ENCODE measurements at places on chromosomes 7 and 10.

DNA sequence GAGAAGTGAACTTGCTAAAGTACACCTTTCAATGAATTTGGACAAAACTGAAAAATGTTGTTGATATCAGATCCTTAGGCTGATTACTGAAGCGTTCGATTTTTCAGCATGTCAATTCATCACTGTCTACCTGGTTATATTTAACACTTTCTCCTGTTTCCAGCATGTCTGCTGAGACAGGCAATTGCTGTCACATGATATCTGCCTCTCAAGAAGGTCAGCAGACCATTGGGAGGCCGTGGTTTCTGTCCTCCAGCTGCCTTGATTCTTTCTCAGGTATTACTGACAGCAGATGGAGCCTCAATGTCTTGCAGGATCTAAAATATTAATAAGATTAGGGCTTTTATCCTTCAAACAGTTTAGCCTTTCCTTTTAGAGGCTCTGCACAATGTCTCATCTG is 127.5 kb downstream of the SNX10 start:
- H3K4me1 ChIP-seq: no peaks in the 10 kb centered on the region
- H3K4me3 ChIP-seq: no peak overlapping the region
- H3K36me3 ChIP-seq: no peaks in the 10 kb centered on the region

- DNase-seq: no peak
- no peaks in the 10 kb centered on the region for H3K4me1 ChIP-seq
- no peaks in the 10 kb centered on the region for H3K36me3 ChIP-seq
- no peaks in the 10 kb centered on the region for H3K27me3 ChIP-seq
Observed at GRCh38 chr7:123023126-123023525, 27.6 kb upstream of the TAS2R16 start.

DNA sequence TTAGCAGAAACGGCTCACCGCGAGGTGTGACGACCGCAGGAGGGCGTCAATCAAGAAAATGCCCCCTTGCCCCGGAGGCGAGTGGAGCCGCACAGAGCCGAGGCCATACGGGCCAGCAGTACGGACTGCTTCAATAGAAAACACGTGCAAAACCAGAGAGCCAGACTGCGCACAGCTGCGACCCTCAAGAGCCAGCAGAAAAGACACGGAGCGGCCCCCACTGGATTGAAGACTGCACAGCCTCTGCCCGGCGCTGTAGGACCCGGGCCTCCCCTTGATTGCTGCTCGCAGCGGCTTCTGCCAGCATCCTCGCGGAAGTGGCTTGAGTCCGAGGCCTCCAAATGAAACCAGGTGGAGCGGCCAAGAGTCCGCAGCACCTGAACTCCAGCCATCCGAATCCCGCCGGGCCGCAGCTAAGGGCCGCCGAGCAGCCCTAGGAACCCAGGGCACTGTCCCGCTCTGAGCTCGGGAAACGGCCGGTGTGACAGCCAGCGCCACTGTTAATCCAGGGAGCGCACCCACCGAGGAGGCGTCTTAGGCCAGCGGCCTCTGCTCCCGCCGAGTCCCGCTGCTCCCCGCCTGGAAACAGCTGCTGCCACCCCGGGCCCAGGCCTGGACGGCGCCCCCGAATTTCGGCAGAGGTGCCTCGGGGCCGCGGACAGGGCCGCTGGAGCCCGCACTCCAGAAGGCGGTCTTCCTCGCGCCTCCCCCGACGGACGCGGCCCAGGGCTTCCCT is 660 bp upstream of the HHEX start:
- DNase-seq: peak; percentile 60
- peak overlapping the region; percentile 61 for H3K4me3 ChIP-seq
- H3K27ac ChIP-seq: peak overlapping the region; percentile 8
- H3K36me3 ChIP-seq: no peaks in the 10 kb centered on the region
- H3K4me1 ChIP-seq: peaks cover 28% of the 10 kb centered on the region
- peaks cover 77% of the 10 kb centered on the region for H3K27me3 ChIP-seq

DNA sequence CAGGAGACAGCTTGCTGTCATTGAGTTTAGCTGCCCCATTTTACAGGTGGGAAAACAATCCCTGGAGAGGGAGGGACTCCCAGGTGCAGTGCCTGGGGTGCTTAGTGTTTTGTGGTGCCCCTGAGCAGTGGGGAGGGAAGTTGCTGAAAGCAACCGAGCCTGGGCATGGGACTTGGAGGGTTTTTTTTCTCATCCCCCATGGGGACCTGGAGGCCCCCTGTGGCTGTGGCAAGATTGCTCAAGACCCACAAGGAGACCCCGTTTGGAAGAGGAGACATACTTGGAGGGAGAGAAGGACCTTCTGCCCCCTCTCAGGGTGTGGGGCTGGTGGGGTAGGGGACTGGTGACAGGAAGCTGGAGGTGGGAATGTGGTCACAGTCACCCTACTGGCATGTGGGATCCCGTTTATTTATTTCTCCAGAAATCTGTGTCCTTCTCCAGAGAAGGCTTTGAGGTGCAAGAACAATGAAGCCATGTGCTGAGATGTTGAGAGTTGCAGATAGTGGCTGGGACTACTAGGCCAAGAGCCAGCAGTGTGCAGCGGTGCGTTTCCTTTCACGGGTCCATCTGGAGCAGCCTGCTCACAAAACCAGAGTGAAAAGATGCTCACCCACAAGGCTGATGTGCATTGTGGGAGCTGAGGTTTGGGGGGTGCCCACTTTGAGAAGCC is 21.5 kb downstream of the ZMIZ1 start:
- H3K36me3 ChIP-seq: no peaks in the 10 kb centered on the region
- no peak overlapping the region for H3K4me3 ChIP-seq
- no peak for DNase-seq
- H3K27me3 ChIP-seq: no peaks in the 10 kb centered on the region
- no peak overlapping the region for H3K27ac ChIP-seq

- H3K27ac ChIP-seq: peak overlapping the region; percentile 13
- H3K4me1 ChIP-seq: peaks cover 52% of the 10 kb centered on the region
- no peak overlapping the region for H3K4me3 ChIP-seq
- no peaks in the 10 kb centered on the region for H3K27me3 ChIP-seq
Observed at GRCh38 chr10:102763037-102763607, 19.4 kb downstream of the WBP1L start.

GRCh38 chr10:25509151-25509550 is 334.4 kb downstream of the GPR158 start:
- H3K27ac ChIP-seq: no peak overlapping the region
- H3K36me3 ChIP-seq: no peaks in the 10 kb centered on the region
- no peaks in the 10 kb centered on the region for H3K4me1 ChIP-seq
- H3K4me3 ChIP-seq: no peak overlapping the region
- no peaks in the 10 kb centered on the region for H3K27me3 ChIP-seq

GRCh38 chr10:78403781-78404180 is 370.1 kb downstream of the RPS24 start:
- H3K27ac ChIP-seq: no peak overlapping the region
- H3K36me3 ChIP-seq: no peaks in the 10 kb centered on the region
- no peak overlapping the region for H3K4me3 ChIP-seq
- peaks cover 9% of the 10 kb centered on the region for H3K4me1 ChIP-seq

DNA sequence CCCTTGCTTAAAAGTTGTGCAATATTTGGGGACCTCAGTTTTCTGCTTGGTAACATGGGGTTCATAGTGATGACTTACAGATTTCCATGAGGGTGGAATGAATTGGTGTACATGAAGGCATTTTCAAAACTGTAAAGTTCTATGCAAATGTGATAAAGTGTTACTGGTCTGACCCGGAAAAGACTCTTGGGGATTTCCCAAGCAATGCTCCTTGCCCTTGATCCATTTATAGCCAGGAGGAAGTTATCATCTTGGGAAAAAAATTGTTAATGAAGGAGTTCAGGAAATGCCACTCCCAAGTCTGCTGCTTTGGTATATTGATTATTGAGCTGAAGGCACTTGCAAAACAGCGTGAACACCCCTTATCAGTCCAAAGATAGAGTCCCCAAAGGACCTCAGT is 96.3 kb upstream of the ZPBP start:
- H3K27me3 ChIP-seq: no peaks in the 10 kb centered on the region
- H3K27ac ChIP-seq: no peak overlapping the region
- H3K4me1 ChIP-seq: peaks cover 14% of the 10 kb centered on the region

GRCh38 chr10:110323503-110323902 is 18.8 kb upstream of the SMNDC1 start:
- H3K4me1 ChIP-seq: peaks cover 37% of the 10 kb centered on the region
- H3K36me3 ChIP-seq: no peaks in the 10 kb centered on the region
- no peak overlapping the region for H3K4me3 ChIP-seq
- H3K27me3 ChIP-seq: no peaks in the 10 kb centered on the region
- no peak for DNase-seq

Measured in activated T-cell treated with anti-CD3 and anti-CD28 coated beads, Interleukin-2, amount 50 U/mL, for 24 hours (primary cell).